ENCODE measurements at places on chromosomes 12 and 14.

GRCh38 chr14:61188978-61189808 lies 91.9 kb downstream of the TMEM30B start:
- no peak for DNase-seq

- DNase-seq: no peak
Measured at GRCh38 chr14:103136388-103137271, 13.4 kb downstream of the TNFAIP2 start.

DNA sequence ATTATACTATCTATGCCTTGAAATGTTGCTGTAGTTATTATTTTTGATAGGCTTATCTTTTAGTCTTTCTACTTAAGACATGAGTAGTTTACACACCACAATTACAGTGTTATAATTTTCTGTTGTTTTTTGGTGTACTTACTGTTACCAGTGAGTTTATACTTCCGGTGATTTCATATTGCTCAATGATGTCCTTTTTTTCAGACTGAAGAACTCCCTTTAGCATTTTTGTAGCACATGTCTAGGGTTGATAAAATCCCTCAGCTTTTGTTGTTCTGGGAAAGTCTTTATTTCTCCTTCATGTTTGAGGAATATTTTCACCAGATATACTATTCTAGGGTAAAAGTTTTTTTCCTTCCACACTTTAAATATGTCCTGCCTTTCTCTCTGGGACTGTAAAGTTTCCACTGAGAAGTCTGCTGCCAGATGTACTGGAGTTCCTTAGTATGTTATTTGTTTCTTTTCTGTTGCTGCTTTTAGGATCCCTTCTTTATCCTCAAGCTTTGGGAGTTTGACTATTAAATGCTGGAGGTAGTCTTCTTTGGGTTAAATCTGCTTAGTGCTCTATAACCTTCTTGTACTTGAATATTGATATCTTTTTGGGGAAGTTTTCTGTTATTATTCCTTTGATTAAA lies 41.5 kb upstream of the FERMT2 start:
- no peak for DNase-seq

DNA sequence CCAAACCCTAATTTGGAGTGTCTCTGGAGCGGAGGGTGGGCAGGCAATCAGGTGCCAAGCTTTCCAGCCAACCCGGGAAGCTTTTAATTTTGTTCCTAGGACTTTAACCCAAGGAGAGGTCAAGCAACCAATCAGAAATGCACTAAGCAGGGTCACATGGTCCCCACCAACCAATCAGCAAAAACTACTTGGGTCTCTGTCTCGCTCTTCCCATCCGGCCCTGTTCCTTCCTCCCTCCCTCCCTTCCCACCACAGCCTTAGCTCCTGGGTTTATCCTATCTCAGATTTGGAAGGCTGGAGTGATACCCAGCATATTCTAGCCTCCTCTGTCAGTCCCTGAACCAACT lies 7.3 kb downstream of the HOXC5 start:
- no peak for DNase-seq

DNA sequence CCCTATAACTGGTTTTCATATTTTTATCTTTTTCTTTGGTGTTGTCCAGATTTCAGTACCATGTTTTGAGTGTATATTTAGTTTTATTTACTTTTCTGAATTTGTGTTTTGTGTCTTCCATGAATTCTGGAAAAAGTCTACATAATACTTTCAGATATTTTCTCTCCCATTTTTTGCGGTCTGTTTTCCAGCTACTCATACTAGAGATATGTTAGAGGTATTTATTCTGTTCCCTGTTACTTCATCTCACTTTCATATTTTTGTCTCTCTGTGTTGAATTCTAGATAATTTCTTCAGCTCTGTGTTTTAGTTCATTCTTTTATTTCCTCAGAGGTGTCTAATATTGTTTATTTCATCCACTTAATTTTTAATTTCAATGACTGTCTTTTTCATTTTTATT lies 74.2 kb downstream of the IFT81 start:
- DNase-seq: no peak

DNA sequence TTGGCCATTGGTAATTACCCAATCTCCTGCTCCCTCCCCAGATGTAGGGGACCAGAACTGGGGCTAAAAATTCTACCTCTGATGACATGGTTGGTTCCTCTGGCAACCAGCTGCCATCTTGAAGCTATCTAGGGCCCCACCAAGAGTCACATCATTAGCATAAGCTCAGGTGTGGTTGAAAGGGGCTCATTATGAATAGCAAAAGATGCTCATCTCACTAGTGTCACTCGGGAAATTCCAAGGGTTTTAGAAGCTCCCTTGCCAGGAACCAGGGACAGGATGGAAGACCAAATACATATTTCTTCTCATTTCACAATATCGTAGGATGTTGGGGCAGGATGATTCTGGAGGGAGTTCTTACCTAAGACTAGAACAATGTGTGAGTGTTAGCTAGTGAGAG lies 38.6 kb downstream of the EID3 start:
- no peak for DNase-seq

DNA sequence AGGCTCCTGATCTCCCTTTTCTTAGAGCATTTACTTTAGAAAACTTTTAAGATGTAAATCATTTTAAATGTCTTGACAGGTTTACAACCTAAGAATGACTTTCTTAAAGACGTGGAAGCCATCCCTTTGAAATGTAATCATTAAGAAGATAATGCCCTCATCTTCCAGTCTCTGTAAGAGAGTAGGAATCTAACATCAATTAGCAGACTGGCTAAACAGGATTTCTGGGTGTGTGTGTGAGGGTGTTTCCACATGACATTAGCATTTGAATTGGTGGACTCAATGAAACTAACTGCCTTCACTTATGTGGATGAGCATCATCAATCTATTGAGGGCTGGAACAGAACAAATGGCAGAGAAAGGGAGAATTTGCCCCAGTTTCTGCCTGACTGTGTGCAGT lies 329.5 kb downstream of the RPL10L start:
- no peak for DNase-seq
